Smooth muscle cell of the pulmonary artery (primary cell): ENCODE measurements at places on chromosomes 3 and 15. TPM values are rescaled to one million over a fixed set of nuclear protein-coding genes. Genes with fewer than 3 reads are reported as not detected.

Gene CYP1A2
- not detected in 2 replicates for total RNA-seq

Gene CCDC51
- 11.3 and 12.6 TPM in 2 replicates for total RNA-seq

Gene THSD4
- 56.2 and 120 TPM in 2 replicates for total RNA-seq

Gene DRD3
- not detected in 2 replicates for total RNA-seq

Gene XIRP1
- 0.07 TPM in 2 replicates for total RNA-seq

Gene PATL2
- total RNA-seq = 0.33 and 0.36 TPM in 2 replicates

Gene CCDC39
- not detected in 2 replicates for total RNA-seq

Gene SPRED1
- total RNA-seq = 39.3 and 50.0 TPM in 2 replicates

Gene ATP13A5
- not detected in 2 replicates for total RNA-seq

Gene PPARG
- 6.9 and 25.3 TPM in 2 replicates for total RNA-seq

Gene PRRT3
- 3.9 and 4.7 TPM in 2 replicates for total RNA-seq

Gene SLC2A2
- total RNA-seq = not detected in 2 replicates

Gene SOX14
- total RNA-seq = not detected in 2 replicates

Gene GP9
- total RNA-seq = not detected in 2 replicates
